ENCODE measurements at places on chromosomes 13 and 19.

- no peak for DNase-seq
Measured at GRCh38 chr13:47080621-47081020, 183.8 kb upstream of the HTR2A start.

- no peak for DNase-seq
Measured at GRCh38 chr19:39277598-39277997, 9.4 kb downstream of the IFNL2 start.

- no peak for DNase-seq
Measured at GRCh38 chr13:113164492-113164891, 6.0 kb downstream of the PROZ start.

DNA sequence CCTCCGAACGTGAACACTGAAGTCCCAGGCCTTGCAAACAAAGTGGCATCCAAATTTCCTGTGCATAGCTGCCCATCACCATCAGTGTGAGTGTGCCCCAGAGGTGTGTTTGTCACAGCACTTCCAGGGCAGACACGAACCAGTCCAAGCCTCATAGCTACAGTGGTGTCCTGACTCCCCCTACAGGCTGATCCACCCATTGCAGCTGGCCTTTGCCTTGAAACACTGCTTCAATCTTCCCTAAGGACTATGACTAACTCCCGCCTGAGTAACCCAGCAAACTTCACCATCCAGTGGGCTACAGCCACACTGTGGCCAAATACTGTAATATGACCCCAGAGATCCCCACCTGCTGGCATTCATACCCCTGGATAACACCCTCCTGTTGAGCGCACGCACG is 3.9 kb downstream of the ZNF266 start:
- DNase-seq, result peak; percentile 57

DNA sequence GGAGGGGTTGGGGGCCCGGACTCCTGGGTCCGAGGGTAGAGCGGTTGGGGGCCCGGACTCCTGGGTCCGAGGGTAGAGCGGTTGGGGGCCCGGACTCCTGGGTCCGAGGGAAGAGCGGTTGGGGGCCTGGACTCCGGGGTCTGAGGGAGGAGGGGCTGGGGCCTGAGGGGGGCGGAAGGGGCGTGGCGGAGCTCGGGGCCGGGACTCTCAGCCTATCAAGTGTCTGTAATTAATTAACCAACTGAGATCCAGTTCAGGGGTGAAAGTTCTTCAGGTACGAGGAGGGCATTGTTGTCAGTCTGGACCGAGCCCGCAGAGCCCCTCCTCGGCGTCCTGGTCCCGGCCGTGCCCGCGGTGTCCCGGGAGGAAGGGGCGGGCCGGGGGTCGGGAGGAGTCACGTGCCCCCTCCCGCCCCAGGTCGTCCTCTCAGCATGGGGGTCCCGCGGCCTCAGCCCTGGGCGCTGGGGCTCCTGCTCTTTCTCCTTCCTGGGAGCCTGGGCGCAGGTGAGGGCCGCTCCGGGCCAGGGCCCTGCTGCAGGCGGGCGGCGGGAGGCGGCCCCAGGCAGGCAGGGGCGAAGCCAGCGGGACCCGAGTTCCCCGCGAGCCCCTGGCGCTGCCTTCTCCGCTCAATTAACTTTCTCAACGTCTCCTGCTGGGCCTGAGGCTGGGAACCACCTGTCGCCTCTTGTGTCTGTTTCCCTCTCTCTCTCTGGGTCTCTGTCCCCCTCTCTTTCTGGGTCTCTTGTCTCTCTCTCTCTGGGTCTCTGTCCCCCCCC is 697 bp downstream of the FCGRT start:
- DNase-seq, result peak; percentile 64

DNA sequence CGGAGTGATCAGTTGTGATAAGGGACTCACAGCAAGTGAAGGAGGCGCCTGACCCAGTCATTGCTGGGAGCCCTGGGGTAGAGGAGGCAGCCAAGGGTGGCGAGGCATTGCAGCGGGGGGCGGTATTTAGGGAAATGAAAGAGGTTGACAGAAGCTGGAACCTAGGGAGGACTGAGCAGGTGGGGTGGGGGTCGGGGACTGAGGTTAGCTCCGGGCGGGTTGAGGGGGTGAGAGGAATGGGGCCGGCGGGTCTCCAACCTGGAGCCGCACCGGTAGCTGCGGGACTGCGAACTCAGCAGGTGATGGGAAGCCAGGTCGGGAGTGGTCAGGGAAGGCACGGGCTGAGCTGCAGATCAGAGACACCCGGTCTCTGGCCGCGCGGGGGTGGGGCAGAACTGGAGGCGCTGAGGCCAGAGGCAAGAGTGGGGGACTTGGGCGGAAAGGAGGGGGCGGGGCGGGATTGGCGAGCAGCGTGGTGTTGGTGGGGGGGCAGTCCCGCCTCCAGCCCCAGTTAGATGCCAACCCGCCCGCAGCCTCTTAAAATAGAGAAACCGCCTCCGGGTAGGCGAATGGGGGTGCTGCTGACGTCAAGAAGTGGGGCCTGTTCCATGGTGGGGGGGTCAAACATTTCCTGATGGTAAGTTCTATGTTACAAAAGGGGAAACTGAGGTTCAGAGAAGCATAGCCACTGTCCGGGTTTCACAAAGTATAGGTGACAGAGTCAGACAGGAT is 1.5 kb downstream of the MAST3 start:
- no peak for DNase-seq

GRCh38 chr13:113528101-113528812 is 37.7 kb upstream of the DCUN1D2 start:
- DNase-seq, result no peak

GRCh38 chr19:40639638-40639982 is 38.4 kb downstream of the LTBP4 start:
- DNase-seq, result no peak

GRCh38 chr19:41521931-41522555 is 53.9 kb upstream of the CEACAM21 start:
- no peak for DNase-seq
